ENCODE measurements at places on chromosomes 2 and 18. TPM values are rescaled to one million over a fixed set of nuclear protein-coding genes. Genes with fewer than 3 reads are reported as not detected.
A peak's percentile ranks its signal among the peaks of the same experiment; 100 is the strongest.

DNA sequence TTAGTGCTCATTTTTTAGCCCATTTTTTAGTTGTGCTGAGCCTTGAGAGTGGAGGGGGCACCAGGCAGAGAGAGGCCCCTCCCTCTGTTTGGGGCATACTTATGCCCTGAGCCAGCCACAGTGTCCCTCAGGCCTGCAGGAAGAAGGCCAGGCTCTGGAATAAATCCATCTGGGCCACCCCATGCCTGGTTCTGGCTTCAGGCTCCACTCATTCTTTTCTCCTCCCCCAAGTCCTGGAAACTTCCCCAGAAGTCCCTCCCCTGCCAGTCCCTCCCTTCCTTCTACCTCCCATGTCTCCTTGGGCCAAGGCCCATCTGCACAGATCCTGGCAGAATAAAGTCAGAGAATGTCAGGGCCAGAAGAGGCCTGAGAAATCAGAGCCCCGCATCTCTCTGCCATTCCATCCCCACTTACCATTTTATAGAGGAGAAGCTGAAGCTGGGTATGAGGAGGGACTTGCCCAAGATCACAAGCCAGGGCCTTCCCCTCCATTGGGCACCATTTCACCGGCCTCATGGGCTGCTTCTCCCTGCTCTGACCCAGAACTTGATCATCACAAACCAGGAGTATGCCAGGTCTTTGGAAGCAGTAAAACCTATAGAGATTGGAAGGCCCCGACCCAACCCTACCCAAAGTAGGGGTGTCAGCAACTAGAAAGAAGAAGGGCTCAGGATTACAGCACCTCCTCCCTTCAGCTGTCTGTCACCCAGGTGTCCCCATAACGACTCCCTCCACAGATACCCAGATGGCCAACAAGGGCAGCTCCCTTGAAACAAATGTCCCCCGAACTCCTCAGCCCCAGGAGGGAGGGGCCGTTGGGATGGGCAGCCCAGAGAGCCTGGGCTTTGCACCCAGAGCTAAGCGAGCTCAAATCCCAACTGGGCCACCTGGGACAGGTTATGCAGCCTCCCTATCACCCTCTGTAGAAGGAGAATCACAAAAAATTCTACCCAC is 108.4 kb downstream of the POLR1A start:
- DNase-seq: no peak

GRCh38 chr18:12327510-12328178 is 19.6 kb downstream of the TUBB6 start:
- DNase-seq: peak; percentile 95

- no peak for DNase-seq
Observed at GRCh38 chr18:22424565-22424963, 6.8 kb upstream of the CTAGE1 start.

- no peak for DNase-seq
Observed at GRCh38 chr18:27227721-27228120, 42.6 kb upstream of the CHST9 start.

DNA sequence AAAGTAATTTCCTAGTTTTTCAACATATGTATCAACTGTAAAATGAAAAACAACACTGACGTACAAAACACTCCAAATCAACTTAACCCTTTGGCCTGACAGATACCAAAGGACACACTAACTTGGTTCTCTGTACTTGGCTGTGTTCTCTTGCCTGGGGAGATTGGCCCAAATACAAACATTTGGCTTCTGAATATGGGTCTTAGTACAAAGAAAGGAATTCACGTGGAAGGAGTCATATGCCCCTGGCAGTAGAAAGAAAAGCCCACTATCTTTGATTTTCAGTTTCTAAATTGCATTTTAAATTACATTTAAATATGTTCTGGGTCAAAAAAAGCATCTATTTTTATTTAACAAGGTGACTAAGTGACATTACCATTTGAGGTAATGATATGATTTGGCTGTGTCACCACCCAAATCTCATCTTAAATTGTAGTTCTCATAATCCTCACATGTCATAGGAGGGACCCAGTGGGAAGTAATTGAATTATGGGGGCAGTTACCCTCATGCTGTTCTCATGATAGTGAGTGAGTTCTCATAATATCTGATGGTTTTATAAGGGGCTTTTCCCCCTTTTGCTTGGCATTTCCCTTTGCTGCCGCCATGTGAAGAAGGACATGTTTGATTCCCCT is 153.6 kb upstream of the CCDC195 start:
- peak; percentile 84 for DNase-seq

DNA sequence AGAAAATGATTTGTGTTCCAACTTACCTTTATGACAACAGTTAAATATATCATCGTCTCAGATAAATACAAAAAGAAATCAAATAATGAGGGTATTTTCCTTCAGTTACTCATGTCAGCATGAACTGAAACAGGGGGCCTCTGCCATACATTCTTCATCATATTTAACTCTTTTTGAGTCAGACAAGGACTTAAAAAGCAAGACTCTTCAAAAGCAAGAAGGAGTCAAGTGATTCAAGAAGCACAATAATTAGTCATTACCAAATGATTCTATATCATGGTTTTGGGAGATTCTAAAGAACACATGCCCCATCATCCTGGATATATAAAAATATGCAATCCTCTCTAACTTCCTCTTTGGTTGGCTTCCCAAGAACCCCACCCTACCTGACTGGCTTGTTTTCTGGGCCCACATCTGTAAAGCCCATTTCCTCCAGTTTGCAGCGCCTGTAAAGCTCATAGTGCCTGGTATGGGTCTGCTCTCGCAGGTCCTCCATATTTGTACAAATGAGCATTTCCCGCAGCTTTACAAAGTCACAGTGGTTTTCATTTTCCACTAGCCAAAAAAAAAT is 49.7 kb downstream of the SEPTIN10 start:
- DNase-seq: no peak

DNA sequence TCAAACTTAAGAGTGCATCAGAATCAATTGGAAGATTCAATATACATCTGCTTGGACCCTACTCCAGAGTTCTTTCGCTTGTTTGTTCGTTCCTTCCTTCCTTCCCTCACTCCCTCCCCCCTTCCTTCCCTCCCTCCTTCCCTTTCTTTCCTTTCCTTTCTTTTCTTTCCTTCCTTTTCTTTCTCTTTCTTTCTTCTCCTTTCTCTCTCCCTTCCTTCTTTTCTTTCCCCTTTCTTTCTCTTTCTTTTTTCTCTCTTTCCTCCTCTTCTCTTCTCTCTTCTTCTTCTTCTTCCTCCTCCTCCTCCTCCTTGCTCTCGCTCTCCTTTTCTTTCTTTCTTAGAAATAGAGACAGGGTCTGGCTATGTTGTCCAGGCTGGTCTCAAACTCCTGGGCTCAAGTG is 45.9 kb downstream of the MTHFD2 start:
- no peak for DNase-seq

DNA sequence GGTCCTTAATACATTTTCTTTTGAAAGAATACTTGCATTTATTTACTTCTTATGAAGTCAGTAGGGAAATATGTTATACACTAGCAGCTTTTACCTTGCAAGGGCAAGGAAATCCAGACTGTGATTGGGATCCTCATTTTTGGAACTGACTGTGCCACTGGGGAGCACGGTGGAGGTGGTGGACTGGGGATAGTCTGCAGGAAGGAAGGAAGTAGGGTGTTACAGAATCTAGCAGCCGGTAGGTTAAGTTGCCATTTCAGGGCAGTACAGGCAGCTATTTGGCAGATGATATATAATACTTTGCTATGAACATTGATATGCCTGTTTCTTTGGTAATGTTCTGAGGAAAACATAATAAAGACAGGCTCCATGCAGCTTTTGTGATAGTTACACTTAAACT is 238.3 kb downstream of the PHLPP1 start:
- DNase-seq: no peak

- DNase-seq: peak; percentile 85
Observed at GRCh38 chr18:26091047-26091630, 726 bp upstream of the SS18 start.

GRCh38 chr2:156345582-156345981 is 13.1 kb upstream of the NR4A2 start:
- DNase-seq: no peak

- peak; percentile 27 for DNase-seq
Observed at GRCh38 chr2:240201866-240202265, 61.4 kb upstream of the OTOS start.

DNA sequence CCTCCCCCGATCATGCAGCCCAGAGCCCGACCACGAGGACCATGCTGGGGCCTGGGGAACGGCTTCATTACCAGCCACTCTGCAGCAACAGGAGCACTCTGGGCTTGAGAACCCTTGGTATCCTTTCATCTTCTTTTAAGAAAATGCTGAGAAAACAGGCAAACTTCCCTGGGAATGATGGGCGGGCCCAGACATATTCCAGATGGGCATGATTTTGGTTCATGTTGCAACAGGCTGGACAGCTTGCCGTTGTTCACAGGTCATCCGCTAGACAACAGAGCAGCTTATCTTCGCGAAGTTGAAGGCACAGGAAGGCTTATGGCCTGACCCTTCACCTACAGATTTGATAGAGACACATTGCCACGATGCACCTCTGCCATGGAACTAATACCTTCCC is 121.0 kb downstream of the KLHL29 start:
- no peak for DNase-seq

- no peak for DNase-seq
Observed at GRCh38 chr2:42696987-42697386, 66.9 kb downstream of the OXER1 start.

GRCh38 chr2:238876232-238876630 is 28.3 kb downstream of the TWIST2 start:
- no peak for DNase-seq

DNA sequence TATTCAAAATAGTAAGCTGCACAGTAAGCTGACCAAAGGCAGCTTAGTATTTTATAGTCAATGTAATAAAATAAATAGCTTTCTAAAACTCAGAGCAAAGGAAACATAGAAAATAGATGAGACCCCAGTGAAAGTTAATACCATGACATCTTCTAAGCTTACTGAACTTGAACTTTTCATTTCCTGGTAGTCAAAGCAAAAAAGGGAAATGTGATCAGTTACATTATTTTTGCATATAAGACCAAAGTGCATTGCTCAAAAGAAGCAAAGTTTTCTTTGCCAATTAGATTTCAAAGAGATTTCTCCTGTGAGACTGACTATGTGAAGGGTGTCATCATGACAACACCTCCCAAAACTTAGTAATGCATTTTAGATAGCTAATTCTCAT is 70.2 kb downstream of the MYO1B start:
- no peak for DNase-seq

DNA sequence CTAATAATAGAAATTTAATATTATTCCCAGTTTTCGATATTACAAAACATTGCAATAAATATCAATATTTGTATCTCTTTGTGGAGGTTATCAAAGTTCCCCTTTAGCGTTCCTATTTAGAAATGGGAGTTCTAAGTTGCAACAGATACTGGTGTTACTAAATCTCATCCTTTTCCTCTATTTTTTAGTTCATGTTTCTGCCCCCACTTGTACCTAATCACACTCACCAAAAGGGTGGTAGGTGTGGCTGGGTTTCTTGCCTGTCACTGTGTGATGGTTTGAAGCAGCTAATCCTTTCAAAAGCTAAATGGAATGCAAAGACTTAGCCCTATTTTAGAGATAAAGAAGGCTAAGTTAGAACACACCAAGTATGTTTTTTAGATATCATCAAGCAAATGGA is 997.9 kb downstream of the TSN start:
- no peak for DNase-seq

- DNase-seq: no peak
Observed at GRCh38 chr2:39504790-39505335, 67.8 kb upstream of the MAP4K3 start.

DNA sequence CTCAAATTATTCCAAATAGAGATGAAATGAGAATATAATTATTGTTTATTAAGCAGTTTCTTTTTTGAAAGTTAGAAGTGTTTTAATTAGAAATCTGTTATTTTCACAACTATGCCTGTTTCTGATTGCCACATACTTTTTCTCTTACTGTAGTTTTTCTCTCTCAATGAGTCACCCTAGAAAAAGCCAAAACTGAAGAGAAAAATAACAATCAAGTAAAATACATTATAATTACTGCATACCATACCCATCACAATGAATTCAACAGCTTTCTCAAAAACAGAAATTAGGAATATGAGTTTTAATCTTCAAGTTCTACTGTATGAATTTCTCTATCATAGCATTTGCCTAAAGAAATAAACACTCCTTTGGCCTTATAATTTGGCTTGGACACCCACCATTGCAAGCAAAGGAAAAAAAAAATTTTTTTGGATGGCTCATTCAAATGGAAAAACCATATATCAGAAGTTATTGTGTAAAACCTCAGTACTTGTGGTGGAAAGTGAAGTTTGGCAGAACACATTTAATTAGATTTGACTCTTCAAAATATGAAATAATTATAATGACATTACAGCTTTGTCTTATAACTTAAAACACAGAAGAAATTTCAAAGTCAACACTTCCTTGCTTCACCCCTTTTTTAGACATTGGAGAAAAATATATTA is 138.5 kb downstream of the DYM start:
- DNase-seq: no peak

GRCh38 chr18:39701055-39701783 is 2135.6 kb upstream of the CELF4 start:
- DNase-seq: no peak

GRCh38 chr2:120731175-120731574 is 4.5 kb upstream of the GLI2 start:
- no peak for DNase-seq

GRCh38 chr2:136527560-136527959 is 237.8 kb upstream of the THSD7B start:
- no peak for DNase-seq

DNA sequence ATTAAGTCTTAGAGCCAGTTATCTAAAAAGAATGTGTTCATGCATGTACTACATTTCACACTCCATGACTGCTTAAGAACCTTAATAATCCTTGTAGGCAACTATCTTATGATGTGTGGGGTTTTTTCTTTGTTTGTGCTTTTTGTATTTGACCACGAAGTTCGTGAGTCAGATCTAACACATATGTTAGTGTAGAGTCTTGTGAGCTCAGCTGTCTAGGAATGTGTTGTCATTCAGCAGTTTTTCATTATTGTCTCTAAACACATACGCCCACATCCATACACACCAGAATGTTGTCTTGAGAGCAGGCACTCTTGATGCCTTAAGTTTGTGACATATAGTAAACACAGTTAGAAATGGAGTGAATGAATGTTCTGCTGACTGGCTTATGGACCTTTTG is 38.4 kb downstream of the CAB39 start:
- DNase-seq: no peak

DNA sequence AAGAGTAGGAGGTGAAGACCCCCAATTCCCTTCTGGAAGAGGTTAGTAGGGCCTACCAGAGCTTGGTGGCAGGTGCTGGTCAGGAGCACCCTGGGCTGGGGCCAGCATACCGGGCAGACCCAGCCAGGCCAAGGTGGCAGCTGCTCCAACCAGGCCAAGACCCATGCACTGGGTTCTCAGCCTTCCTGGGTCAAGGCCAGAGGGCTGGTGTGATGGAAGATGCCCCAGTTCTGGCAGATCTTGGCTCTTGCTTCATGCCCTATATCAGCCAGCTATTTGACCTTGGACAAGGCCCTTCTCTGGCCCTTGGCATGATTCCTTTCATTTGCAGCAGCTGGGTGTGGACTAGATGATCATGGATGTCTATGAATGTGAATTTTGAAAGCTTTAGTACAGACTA is 57.7 kb downstream of the PRKCE start:
- no peak for DNase-seq

SULT1C4 gene
- not detected for total RNA-seq

LOXL3 gene
- total RNA-seq: 97.4 TPM

CIB4 gene
- not detected for total RNA-seq

TPRKB gene
- total RNA-seq: 18.9 TPM

SATB2 gene
- 54.5 TPM for total RNA-seq

MC4R gene
- not detected for total RNA-seq

MARCO gene
- total RNA-seq: not detected
